Activated gamma-delta T cell (primary cell): ENCODE measurements at places on chromosomes 4 and X.

DNA sequence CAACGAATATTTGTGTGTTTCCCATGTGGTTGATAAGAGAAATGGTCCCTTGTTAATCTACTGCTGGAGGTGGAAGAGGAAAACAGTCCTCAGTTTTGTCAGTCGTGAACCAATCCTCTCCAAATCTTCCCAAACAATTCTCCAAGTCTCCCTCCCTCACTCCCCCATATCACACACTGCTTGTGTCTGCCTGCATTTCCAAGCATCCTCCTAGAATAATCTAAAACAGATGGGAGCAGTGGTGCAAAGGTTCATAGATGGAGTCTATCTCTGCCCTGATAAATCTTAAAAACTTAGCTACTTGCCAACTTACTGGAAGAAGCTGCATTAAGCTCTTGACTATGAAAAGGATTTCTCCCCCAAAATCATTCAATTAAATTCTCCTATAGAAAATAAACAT is 43.7 kb upstream of the SH3KBP1 start:
- no peak for DNase-seq

DNA sequence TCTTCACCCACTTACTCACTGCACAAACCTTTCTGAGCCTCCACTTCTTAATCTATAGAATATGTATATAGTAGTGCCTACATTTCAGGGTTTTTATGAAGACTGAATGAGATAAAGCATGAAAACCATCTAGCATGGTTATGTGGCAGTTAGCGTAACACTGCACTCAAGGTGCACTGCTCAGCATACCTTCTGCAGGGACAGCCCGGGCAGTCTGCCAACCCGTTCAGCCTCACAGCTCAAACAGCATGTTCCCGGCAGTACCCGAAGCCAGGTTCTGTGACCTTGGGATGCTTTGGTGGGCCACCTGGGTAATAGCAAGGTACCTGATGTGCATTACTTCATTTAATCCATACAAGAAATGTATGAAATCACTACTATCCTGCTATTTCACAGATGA is 81.4 kb downstream of the DOCK11 start:
- no peak for DNase-seq

DNA sequence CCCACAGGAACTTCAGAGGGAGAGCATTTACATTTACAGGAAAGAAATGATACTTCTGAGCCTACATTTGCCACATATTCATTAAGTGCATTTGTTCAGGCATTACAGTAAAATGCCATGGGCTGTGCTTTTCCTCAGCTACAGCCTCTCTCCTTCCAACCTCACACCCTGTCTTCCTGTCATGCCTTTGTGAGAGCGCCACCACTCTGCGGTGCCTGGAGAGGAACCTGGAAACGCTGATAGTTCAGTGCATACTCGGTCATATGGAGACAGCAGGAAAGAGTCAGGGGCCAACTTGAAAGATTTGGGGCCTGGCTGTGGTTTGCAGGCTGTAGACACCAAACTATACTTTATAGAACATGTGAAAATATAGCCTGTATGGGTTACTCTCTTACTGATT is 40.5 kb downstream of the NFKB1 start:
- no peak for DNase-seq

GRCh38 chrX:84165711-84166110 is 22.3 kb downstream of the RPS6KA6 start:
- DNase-seq, result no peak

GRCh38 chrX:7635604-7636003 is 207.4 kb upstream of the VCX start:
- DNase-seq, result no peak

- no peak for DNase-seq
Observed at GRCh38 chr4:177356921-177357320, 47.2 kb downstream of the NEIL3 start.

GRCh38 chr4:74364652-74365491 is at the start of gene EREG:
Gene EREG (plus strand): TSS chr4:74365145. CDS start chr4:74365309, 164 bp downstream.
- DNase-seq, result no peak

- DNase-seq, result no peak
Observed at GRCh38 chr4:73006286-73006990, 63.1 kb downstream of the COX18 start.

DNA sequence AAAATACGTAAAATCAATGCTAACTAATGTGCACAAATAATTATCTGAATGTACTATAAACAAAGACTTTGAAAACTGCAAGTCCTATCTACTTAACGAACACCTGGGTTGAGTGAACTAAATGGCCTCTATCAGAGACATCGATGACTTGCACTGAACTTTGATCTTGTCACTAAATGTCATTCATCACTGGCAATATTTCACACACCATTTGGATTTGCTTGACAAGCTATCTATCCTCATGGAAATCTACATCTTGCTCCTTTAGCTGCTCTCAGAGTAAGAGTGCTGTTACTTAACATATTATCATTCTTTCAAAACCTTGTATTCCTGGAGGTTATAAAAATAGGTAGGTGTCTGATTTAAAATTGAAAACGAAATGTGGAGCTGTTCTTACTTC is 289.3 kb downstream of the TLL1 start:
- DNase-seq, result no peak

GRCh38 chr4:174708381-174708780 is 120.7 kb downstream of the GLRA3 start:
- DNase-seq, result no peak

- DNase-seq, result no peak
Observed at GRCh38 chrX:78182881-78183280, 43.4 kb upstream of the TAF9B start.

- no peak for DNase-seq
Observed at GRCh38 chr4:141497627-141498026, 138.8 kb upstream of the IL15 start.

GRCh38 chr4:135244696-135245095 is 1043.1 kb upstream of the PABPC4L start:
- no peak for DNase-seq

GRCh38 chr4:183920512-183920911 is 15.4 kb downstream of the STOX2 start:
- DNase-seq, result no peak

- DNase-seq, result no peak
Observed at GRCh38 chr4:101328063-101328602, 19.2 kb downstream of the PPP3CA start.

DNA sequence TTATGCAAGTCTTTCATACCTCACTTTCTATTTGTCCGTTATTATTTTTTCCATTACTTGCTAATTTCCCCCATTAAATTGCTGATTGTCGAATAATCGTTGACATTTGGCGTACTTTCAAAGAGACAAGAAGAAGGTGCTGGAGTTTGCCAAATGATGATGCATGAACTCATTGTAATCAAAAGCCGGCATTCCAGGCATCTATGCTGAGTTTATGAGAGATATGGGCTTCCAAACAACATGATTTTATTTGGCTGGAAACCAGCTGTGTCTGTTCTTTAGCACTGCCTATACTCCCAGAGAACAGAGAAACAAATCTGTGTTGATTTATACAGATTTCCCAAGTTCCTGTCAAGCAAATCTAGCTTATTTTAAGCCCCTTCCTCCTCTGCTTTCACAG is 80.8 kb upstream of the RPS6KA3 start:
- DNase-seq, result no peak

GRCh38 chrX:44705817-44706551 is 137.8 kb upstream of the DUSP21 start:
- DNase-seq, result no peak
